Activated T-cell treated with anti-CD3 and anti-CD28 coated beads, Interleukin-2, amount 50 U/mL, for 4 hours (primary cell): ENCODE measurements at places on chromosomes 2 and 18. TPM values are rescaled to one million over a fixed set of nuclear protein-coding genes. Genes with fewer than 3 reads are reported as not detected.

The FSHR gene
- total RNA-seq: not detected

- no peak for DNase-seq
Observed at GRCh38 chr2:102154946-102155702, 12.6 kb downstream of the IL1R1 start.

The GAL3ST2 gene
- total RNA-seq: not detected

The KLHL30 gene
- total RNA-seq: not detected

The INHBB gene
- not detected for total RNA-seq

The WDR43 gene
- 254 TPM for total RNA-seq

GRCh38 chr18:78586586-78586985 lies 393.0 kb upstream of the SALL3 start:
- DNase-seq: no peak
